Upper lobe of right lung (tissue), 1 donor: ENCODE measurements at places on chromosomes 16 and 17. TPM values are rescaled to one million over a fixed set of nuclear protein-coding genes. Genes with fewer than 3 reads are reported as not detected.

SYT17 gene
- 13.7 TPM for total RNA-seq

AANAT gene
- not detected for total RNA-seq

TBX4 gene
- total RNA-seq: 28.6 TPM

MRPL38 gene
- total RNA-seq: 85.5 TPM

GCSH gene
- total RNA-seq: 17.0 TPM

JPT1 gene
- total RNA-seq: 47.8 TPM

DDX5 gene
- total RNA-seq: 881 TPM

MYL11 gene
- total RNA-seq: not detected

C17orf113 gene
- total RNA-seq: 0.72 TPM

RAB26 gene
- total RNA-seq: 0.67 TPM

SLC16A6 gene
- 7.5 TPM for total RNA-seq

RDM1 gene
- total RNA-seq: not detected

DNA sequence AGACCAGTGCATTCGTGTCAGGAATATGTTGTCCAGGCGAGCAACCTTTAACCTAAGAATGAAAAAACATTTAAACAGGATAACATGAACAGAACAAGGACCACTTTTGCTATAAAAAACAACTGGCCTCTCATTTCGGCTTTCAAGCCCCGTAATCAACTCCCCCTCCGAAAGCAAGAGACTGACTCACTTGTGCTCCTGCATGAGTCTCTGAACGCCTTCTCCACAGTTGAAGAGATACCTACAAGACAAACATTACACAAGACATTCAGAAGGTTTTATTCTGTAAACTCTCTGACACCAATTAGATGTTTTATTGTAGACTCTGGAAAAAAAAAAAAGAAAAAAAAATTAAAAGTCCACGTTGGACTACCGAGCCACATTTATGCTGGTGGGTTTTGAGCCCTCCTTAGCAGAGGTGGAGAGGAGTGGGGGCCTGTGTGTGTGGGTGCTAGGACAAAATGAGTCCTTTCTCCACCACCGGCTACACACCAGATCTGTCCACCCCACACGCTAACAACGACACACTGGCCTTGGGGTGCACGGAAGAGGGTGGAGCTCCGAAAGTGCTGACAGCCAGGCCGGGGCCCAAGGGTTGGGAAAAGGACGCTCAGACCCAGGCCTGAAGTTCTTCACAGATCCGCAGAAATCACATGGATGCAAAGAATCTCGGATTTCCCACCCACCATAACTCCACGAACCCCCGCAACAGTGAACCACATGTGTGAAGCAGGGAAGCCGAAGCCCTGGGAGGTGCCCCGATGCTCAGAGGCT, 759 bp downstream of the ELAC2 start:
- DNase-seq: no peak

GRCh38 chr17:4407851-4408250, 25.9 kb upstream of the SPNS3 start:
- no peak for DNase-seq

GRCh38 chr17:48791128-48792032, 25.6 kb downstream of the TTLL6 start:
- DNase-seq: peak; percentile 68

- no peak for DNase-seq
These were observed 9.2 kb upstream of the NLRC5 start for GRCh38 chr16:56980201-56980535.

- DNase-seq: no peak
These were observed 86.4 kb downstream of the IRX3 start for GRCh38 chr16:54200161-54200534.

- DNase-seq: no peak
These were observed 243.2 kb upstream of the CIBAR2 start for GRCh38 chr16:85355515-85355837.

- no peak for DNase-seq
These were observed 55.8 kb downstream of the ACTG1 start for GRCh38 chr17:81456798-81457197.

GRCh38 chr17:70096861-70097260, 21.8 kb downstream of the KCNJ16 start:
- DNase-seq: no peak

DNA sequence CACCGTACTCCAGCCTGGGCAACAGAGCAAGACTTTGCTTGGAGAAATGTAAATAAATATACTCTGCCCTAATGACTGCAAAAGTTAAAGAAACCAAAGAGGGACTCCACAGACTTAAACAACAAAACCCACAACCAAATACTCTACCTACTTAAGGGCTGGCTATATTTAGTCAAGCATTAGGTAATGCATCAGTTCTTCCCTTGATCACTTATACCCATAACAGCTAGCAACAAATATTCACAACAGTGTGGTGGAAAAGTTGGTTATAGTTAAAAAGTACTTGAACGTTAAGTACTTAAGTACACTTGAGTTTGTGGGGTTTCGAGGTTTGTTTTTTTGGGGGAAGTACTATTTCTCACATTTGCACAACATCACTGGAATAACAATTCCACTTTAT, 5.4 kb upstream of the HEXIM2 start:
- DNase-seq: no peak

GRCh38 chr17:42563543-42563942, 1.6 kb downstream of the COASY start:
- DNase-seq: no peak

DNA sequence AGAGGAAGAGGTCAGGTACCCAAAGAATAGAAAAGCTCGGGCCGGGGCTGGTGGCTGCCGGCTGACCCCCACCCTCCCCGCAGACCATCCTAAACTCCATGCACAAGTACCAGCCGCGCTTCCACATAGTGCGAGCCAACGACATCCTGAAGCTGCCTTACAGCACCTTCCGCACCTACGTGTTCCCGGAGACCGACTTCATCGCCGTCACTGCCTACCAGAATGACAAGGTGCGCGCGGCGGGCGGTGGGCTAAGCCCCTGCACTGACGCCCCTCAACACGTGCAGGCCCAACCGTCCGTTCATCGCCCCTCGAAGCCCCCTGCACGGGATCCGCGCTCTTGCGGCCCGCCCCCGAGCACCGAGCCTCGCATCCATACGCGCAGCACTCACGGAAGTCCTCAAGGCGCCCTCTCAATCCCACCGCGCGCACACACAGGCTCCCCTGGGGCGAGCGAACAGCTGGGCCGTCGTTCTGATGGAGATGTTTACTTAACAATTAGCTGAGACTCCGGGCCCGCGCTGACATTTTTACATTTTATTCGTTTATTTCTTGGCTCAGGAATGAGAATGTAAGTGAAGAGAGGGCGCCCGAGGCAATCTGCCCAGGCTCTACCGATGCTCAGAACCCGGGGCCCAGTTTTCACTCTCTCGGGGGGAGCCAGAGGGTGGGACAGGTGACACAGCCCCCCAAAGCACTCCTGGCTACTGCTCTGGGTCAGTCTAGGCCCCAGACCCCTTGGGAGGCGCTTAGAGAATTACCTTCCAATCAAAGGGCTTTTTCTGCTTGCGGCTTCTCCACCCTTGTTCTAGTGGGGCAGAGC, 3.5 kb downstream of the TBX2 start:
- DNase-seq: peak; percentile 31

DNA sequence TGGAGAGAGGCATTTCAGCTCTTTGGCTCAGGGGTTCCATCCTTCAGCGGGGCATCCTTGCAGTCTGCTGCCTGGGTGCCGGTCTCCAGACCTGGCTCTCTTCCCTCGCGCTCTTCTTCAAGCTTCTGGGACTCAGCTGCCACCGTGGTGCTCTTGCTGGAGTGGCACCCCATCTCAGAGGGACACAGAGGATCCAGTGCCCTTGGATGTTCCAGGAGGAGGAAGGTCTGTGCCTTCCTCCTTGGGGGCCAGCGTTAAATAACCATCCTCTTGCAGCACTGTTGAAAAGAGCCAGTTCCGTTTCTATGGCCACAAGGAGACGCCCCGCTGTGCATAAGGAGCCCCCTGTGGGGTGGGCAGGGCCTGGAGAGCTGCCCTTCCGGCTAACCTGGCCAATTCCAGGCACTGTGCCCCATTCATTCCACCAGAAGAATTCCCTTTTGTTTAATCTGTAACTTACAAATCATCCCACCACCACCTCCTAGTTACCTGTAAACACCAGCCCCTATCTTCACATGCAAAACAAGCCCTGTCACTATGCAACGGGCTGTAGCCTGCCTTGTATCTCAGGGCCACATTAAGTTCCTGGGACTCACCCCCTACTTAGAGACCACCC, 8.6 kb downstream of the CHD9NB start:
- no peak for DNase-seq

GRCh38 chr17:74852237-74853047, 7.2 kb downstream of the GRIN2C start:
- DNase-seq: no peak

DNA sequence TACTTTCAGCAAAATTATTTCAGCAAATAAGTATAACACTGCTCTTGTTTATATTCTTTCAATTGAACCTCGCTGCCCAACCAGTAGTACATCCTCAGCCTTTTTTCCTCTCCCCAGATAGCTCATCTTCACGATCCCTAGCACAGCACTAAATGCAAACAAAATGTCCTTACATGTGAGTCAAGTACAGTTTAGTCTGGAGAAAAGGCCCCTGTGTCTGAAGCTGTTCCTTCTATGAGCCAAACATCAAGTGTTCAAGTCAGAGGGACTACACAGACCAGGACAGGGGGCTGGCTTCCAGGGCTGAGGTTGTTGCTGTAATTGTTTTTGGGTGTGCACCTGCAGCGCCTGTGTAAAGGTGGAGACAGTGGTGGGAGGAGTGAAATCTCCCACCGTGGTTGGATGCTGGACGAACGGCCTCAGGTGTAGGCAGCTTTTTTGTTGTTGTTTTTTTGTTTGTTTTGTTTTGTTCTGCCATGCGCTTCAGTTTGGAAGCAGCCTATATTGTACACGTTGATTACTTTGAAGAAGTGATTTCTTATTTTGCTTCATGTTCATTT, 147.1 kb downstream of the PRKCA start:
- DNase-seq: no peak

- peak; percentile 77 for DNase-seq
These were observed 23.4 kb upstream of the MPO start for GRCh38 chr17:58303971-58304749.

DNA sequence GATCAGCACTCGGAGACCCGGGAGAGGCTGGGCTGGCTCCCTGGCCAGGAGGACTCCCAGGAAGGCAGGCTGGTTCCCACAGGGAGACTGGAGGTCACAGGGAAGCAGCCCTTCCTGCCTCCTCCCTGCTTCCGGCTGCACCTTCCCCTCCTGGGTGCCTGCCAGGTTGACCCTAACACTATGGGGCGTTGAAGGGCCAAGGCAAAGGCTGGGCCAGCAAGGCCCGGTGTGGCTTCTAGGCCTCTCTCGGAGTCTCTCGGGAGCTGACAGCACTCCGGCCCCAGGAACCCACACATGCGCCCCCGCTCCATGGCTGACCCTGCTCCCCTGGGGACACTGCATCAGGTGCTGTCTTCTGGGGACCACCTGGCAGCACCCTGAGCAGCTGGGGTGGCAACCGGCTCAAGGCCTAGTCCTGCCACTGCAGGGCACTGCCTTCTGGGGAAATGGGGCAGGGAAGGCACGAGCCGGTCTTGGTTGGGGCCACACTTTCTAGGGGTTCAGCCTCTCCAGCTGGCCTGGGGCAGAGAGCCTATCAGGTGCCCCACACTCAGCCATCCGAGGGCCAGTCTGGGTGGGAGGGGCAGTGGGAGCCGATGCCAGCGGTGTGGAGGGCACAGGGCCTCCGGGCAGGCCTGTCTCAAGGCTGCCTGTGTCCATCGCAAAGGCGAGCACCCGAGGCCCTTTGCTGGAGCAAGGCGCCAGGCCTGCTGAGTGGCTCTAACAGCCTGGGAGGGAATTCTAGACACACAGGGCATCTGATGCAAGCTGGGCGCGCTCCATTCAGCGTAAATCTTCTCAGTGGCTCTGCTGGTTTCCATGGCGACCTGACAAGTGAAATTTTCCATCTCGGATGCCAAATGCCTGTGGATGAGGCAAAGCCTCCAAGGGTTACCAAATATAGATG, 5.6 kb upstream of the MTSS2 start:
- DNase-seq: no peak

DNA sequence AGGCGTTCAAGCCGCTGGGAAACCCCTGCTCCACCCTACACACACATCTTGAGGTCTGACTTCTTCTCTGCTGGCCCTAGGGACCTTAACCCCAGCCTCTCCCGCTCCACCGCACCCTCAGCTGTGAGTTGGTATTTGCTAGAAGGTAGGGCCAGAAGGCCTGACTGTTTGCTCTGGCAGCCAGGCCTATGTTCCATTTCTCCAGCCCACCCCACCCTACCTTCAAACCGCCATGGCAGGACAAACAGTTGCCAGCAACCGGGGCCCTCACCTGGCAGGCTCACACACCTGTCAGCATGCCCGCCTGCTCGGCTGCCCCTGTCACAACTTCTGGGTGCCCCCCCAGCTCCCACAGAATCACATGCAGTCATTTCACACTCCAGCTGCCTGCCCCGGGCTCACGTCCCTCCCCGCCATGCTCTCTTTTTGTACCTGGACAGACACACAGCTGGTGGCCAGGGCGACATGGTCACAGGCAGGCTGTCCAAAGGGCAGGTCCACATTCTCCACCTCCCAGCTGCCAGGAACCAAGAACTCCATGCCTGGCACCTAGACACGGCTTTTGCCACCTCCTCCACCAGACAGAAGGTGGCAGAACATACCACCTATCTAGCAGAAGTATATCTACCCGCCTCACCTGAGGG, 2.6 kb upstream of the ATP2A3 start:
- no peak for DNase-seq

DNA sequence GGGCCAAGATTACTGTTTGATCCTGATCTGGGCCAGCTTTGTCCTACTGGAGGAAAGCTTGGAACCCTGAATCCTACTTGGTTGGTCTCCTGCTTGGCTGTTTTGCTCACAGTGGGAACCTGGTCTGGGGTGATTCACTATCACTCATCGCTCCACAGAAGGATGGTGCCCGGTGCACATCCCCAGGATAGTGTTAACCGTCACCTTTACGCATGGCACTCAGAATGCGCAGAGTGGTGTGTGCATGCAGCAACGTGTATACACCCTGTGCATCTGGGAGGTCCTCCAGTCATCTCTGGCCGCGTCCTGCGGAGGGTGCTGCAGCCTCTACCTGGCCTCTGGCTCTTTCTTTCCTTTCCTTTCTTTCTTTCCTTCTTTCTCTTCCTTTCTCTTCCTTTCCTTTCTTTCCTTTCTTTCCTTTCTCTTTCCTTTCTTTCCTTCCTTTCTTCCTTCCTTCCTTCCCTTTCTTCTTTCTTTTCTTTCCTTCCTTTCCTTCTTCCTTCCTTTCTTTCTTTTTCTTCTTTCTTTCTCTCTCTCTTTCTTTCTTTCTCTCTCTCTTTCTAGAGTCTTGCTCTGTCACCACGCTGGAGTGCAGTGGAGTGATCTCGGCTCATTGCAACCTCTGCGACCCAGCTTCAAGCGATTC, 13.1 kb downstream of the SOCS3 start:
- no peak for DNase-seq

DNA sequence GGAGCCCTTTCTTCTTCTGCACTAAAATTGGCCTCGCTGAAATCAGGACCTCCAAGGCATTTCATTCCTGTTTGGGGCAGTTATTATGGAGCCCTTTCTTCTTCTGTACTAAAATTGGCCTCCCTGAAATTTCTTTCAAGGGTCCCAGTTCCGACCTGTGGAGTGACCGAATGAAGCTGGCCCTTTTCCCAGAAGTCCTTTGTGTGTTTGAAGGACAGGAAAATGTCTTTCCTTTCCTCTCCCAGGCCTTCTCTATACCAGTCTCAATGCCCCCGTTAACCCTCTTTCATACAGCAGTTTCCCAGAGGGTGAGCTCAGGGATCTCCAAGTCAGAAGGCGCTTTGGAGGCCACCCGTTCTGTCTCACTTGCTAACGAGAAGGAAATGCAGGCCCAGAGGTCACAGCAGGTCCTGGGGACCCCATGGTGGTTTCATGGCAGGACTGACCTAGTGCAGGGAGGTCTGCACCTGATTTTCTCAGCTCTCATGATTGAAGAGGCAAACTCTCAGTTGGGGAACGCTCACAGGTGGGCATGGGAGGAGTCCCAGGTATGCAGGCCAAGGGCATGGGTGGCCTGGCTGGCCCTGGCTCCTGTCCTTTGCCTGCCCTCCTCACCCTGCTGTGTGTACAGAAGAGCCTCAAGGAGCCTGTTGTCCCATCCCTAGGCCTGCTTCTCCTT, 37.1 kb upstream of the DOC2B start:
- peak; percentile 27 for DNase-seq
